ENCODE measurements at places on chromosomes 11 and 22. TPM values are rescaled to one million over a fixed set of nuclear protein-coding genes. Genes with fewer than 3 reads are reported as not detected.

The CASP5 gene
- not detected for total RNA-seq

The OR8J3 gene
- total RNA-seq: not detected

The SESN3 gene
- 4.2 TPM for total RNA-seq

The OVOL1 gene
- not detected for total RNA-seq

The MIOX gene
- not detected for total RNA-seq

The LYVE1 gene
- total RNA-seq: not detected

The ART1 gene
- total RNA-seq: not detected

The RBMXL2 gene
- total RNA-seq: not detected

The RFPL1 gene
- total RNA-seq: not detected

DNA sequence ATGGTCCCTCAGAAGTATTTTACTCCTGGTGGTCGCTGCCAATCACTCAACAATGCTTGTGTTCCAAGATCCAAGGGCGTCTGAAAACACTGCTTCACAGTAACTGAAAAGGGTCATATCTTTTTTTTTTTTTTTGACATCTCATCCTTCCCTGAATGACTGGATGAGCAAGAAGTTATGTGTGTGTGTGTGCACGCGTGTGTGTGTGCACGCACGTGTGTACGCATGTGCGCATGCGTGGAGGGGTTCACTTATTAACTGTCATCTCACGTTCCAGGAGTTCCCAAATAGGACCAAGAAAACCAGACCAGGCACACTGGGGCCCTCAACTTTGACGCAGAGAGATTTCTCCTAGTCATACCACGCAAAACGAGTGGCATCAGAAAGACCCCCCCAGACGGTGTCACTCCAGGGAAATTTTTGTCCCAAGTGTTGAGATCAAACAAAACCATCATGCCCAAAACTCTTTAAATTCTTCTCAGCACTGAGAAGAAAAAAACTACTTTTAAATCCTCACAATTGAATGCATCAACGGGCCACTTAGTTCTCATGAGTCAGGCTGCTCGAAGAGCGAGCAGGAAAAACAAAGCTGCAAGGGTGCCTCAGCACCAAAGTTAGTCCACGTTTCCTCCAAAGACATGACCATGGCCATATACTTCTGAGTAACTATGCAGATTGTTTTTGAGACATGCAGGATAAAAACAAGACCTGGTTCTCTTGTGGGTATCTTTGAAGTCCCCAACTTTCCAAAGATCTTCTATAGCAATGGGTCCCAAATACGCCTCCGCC is 12.9 kb downstream of the MN1 start:
- DNase-seq: no peak

GRCh38 chr11:86046116-86046515 is 22.8 kb downstream of the PICALM start:
- no peak for DNase-seq

DNA sequence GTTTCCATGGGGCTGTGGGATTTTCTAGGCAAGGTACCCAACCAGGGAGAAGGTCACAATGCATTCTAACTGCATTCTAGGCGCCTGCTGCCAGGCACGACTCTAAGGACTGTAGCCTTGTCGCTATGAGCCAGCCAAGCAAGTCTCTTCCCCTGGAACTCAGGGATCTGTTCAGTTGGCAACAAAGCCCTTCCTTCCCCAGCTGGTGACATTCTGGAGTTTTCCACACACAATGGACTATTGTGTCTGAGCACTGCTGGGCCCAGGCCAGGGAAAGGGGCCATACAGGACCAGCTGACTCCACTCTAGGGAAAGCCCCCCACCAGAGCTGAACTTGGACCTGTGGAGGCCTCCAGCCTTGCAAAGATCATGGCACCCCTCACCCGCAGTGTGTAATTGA is 116.8 kb downstream of the RRAS2 start:
- DNase-seq: no peak

- no peak for DNase-seq
Measured at GRCh38 chr22:49479566-49479965, 348.1 kb downstream of the BRD1 start.

- DNase-seq: no peak
Measured at GRCh38 chr11:28346209-28346608, 238.0 kb downstream of the METTL15 start.

DNA sequence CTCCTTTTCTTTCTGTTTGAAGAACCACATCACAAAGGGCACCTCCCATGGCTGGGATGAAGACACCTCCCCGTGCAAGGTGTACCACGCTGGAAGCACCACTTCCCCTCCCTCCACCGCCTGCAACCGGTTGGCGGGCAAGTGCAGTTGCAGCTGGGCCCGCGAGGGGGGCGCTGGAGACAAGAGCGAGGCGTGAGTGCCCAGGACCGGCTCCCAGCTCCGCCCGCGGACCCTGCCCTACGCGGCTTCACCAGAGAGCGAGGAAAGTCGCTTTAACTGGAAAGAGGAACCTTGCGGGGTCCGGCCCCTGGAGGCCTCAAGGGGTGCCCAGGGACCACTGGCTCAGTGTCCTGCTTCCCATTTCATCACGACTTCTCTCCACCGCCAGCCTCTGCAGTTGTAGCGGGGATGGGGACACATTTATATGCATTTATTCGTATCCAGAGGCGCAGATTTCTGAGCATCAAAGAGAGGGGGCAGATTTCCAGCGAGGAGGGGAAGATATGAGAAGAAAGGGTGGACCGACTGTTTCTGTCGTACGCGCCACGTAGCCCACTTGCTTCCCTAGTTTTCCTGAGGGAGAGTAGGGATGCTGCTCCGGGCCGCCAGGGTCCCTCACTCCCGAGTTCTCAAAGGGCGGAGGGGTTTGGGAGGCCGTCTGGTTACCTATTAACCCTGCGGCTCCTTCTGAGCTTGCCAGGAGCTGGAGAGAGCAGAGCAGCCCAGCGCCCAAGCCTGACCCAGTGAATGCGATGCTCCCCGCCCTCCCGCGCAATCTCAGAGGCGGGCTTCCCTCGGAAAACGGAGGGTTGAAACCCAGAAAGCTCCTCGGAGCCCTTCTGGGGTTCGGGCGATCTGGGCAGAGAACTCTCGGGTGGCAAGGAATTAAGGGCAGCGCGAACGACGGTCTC is 3.5 kb downstream of the ESAM start:
- peak; percentile 82 for DNase-seq

GRCh38 chr11:67627812-67628624 is 1.7 kb downstream of the NUDT8 start:
- DNase-seq: no peak

- DNase-seq: peak; percentile 58
Measured at GRCh38 chr11:87421422-87421821, 383.7 kb downstream of the TMEM135 start.

DNA sequence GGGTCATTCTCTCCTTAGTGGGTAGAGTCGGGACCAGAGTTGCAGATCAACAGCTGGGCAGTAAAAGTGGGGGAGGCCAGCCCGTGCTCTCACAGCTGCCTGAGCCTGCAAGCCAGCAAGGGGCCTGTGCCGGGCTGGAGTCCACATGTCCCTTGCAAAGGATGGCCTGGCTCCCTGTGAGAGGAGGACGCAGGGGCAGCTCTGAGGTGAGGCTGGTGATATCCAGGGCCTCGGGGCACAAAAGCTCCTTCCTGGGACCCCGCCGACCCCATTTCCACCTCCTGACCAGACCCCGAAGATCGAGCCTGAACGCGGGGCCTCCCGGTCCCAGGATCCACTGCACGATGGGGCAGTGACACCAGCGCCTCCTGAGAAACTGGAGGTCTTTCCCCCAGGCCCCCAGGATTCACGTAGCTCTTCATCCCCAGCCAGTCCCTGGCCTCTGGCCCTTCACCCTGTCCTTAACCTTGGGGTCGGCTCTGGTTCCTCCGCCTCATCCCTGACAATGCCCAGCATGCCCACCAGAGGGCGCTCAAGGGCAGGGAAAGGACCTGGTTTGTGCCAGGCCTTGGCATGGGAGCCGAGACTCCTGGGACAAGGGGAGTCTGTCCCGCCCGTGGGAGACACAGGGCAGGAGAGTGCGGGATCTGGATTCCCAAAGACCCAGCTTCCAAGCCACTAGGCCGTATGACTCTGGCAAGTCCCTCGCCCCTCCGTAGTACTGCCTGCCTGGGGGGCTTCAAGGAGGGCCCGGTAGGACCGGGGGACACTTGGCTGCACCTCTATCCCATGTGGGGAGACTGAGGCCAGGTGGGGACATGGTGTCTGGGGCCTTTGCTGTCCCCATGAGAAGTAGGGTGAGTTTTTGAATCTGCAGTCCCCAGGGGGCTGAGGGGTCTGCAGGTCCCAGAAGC is 17.8 kb upstream of the WNT7B start:
- peak; percentile 77 for DNase-seq

DNA sequence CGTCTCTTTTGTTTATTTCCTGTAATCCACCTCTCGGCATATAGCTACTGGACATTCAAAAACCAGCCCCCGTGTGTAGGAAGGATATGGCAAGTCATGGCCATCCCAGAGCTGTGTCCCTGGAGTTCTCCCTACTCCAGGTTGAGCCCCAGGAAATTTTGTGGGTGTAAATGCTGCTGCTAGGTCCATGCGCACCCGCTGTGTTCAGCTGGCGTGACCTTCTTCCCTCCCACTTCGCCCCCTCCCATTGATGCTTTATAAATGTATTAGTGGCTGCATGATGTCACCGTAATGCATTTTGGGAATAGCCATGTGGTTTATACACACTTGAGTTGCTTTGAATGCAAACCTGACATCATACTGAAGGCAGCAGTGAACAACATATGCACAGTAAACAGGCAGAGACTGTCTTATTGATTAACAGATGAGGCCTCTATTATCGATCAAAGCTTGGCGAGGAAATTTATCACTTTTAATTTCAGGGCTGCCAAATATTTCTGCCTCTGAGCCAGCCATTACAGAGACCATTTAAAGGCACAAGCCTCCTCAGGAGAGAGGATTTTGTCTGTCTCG is 113.6 kb upstream of the NNMT start:
- no peak for DNase-seq

DNA sequence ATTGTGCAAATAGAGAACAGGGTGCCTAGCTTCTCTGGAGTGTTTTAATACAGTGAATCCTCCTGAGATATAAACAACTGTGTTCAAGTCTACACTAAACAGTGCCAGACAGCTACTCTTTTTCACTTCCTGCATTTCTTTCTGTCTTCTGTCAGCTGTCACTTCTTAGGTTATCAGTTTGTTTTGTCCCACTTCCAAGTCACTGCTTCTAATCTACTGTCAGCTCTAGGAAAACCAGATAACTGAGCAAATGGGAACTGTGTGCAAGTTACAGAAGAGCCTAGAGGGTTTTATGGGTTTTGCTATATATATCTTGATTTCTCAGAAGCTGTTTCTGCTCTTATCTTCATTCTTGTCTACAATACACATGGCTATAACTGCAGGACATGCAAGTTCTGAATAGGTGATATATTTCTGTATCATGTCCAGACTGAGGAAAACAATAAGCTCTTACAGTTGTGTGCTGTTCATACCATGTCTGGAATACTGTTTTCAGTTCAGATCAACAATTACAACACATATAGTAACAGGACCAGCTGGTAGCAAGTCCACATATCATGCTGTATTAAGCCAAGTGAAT is 5.8 kb downstream of the PITPNB start:
- DNase-seq: no peak

- no peak for DNase-seq
Measured at GRCh38 chr11:66494935-66495334, 14.7 kb downstream of the DPP3 start.

- DNase-seq: peak; percentile 74
Measured at GRCh38 chr22:42769574-42770447, 49.1 kb upstream of the A4GALT start.

- DNase-seq: no peak
Measured at GRCh38 chr11:91630916-91631673, 593.5 kb upstream of the FAT3 start.

DNA sequence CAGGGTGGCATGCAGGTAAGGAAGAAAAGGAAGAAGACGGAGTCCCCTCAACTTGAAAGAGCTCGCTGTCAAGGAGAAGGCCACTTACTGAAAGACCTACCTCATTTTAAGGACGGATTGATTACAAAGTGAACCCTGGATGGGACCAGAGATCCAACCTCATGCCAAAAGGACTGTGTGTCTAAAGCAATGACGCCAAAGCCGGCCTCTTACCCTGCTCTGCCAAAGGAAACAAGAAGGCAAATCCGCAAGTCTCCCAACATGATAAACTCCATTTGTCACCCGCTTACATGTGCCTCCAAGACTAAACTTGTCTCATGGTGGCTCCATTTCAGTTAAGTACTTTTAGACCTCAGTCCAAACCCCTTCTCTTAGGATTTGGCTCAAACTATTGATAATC is 148.7 kb upstream of the MTMR2 start:
- no peak for DNase-seq

DNA sequence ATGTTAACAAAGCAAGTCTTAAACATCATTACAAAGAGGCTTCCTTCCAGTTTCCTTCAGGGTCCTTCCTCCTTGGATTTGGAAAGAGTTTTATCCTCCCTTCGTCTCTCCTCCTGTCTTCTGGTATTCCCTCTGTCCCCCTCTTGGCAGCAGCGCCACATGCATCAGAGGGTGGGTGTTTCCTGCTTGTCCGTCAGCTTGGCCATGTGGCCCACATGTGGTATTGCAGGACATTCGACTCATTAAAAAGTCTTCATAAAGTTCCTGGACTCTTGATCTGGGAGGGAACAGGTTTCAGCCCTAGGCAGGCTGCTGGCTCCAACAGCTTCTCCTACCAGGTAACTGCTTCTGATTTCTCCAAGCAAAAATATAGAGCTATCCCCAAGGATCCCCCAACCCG is 189.8 kb downstream of the CSNK2A3 start:
- DNase-seq: peak; percentile 30

DNA sequence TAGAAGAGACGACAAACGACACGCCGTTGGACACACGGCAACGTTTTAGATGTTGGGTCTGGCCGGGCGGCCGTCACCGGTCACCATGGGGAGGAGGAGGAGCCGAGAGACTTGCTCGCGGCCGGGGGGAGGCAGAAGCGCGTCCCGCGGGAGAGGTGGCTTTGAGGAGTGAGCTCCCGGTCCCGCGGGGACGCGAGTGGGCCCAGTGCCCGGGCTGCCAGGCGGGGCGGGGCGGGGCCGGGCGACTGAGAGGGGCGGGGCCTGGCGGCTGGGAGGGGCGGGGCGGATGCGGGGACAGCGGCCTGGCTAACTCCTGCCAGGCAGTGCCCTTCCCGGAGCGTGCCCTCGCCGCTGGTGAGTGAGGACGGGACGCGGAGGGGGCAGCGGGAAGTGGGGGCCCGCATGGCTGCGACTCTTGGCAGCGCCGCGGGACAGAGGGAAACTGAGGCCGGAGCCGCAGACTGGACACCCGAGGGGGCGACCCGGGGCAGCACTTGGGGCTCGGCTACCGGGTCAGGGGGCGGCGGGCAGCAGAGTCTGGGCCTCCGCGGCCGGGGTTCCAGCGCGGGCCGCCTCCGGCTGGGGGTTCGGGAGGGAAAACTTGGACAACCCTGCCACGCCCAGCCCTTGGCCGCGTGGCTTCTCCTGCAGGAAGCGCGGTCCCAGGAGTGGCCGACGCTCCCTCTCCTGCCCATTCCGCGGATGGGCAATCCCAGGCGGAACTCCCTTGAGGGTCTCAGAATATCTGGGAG is at the start of gene TSPO:
Gene TSPO, plus strand, starts transcription at position 309 of the 752 bp plus-strand sequence. CDS start 7,680 bp downstream, outside the sequence.
- DNase-seq: peak; percentile 53

DNA sequence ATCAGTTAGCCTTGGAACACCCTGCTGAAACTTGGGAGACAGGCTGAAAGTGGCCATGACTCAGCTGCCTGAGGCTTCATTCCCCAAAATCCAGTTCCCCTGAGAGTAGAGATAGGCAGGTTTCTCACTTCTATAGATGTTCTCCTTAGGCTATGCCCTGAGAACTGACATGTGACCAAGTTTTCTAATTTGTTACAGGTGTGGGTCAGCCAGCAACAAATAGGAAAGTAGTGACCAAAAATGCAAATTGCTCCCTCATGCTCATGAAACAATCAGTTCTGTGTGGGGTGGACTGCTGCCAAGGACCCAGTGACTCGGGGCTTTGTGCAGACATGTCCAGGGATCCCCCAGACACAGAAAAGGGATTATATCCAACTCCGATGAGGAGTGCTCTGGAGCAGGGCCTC is 7.3 kb upstream of the CCDC15 start:
- no peak for DNase-seq

Data from Daoy (cell line).